ENCODE measurements at places on chromosomes 1 and 21.

- DNase-seq: no peak
Measured at GRCh38 chr1:112264553-112264952, 131.5 kb upstream of the CTTNBP2NL start.

DNA sequence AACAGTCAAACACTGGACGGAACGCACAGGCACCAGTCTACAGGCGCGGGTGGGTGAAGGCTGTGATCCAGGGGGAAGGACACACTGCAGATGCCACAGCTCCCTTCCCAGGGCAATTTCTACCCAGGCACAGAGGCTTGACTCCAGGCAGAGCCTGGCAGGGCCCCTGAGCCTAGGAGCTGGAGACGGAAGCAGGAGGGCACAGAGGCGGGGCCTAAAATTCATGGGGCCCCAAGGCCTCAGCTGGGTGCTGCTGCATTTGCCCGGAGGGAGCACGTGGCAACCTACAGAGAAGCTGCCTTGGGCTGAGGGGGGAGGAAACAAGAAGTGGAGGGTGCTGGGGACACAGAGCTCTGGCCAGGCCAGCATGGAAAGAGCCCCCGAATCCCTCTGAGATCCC lies 41.2 kb downstream of the UBE2G2 start:
- DNase-seq: no peak

DNA sequence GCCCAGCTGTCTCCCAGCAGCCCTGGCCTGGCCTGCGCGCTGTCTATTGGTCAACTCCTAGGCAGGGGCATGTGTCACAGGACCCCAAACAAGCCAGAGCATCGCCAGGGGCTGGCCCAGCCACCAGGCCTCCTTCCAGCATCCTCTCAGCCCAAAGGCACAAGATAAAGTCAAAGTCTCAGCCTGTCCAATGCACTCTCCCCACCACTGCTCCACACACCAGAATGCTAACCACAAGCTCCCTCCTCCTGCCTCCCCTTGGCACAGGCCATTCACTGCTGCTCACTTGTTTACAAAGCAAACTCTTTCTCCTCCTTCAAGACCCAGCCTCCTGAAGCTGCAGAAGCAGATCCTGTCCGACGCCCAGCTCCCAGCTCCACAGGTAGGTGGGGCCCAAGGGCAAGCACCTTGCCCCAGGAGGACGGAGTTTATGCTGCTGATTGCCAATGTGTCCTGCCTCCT lies 133.4 kb downstream of the DMRTB1 start:
- no peak for DNase-seq

GRCh38 chr1:247352175-247352574 lies 20.5 kb upstream of the ZNF496 start:
- no peak for DNase-seq

- DNase-seq: no peak
Measured at GRCh38 chr1:27621051-27621920, 13.7 kb downstream of the FGR start.

- DNase-seq: no peak
Measured at GRCh38 chr1:247482747-247483146, 24.8 kb upstream of the OR2B11 start.

DNA sequence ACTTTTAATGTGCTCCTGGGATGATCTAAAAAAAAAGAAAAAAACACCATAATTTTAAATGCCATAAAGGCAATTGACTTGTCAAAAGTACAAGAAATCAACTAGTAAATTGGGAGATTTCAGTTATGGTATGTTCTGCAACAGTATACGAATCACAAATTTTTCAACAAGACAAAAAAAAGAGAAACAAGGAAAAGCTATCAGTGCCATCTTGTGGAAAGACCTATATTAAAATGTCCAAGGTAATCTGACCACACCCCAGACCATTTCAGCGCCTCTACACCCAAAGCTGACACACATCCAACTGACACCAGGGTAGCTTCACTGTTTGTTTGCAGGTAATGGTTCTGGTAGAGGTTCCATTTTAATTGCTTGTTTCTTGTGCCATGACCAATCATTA lies 5.0 kb upstream of the DUSP23 start:
- DNase-seq: no peak

DNA sequence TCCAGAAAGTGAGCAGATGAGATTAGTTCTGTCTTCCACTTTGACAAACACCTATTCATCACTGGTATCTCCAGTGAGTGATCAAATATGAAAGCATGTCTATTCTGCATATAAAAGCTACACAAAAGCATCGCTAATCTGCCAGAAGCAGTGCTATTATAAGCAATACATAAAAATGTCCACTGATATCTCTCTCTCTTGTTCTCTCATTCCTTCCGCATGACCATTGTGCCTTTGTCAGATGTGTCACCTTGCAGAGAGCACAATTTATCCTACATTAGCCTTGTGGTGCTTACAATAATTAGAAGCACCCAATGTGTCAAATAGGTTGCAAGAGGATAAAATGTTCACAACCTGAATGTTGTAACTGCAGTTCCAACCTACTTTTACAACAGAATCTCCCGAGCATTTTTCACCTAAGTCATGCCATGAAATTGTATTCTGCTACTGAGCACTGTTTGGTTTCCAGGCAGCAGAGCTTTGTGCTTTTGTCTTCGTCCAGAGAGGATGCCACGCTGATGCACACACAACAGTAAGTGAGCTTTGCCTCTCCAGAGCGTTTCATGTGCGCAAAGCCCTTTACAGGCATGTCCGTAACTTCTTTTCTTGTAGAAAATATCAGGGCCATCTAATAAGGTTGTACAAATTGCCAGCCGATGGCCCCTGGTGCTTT lies 198.7 kb upstream of the PLD5 start:
- DNase-seq: no peak

DNA sequence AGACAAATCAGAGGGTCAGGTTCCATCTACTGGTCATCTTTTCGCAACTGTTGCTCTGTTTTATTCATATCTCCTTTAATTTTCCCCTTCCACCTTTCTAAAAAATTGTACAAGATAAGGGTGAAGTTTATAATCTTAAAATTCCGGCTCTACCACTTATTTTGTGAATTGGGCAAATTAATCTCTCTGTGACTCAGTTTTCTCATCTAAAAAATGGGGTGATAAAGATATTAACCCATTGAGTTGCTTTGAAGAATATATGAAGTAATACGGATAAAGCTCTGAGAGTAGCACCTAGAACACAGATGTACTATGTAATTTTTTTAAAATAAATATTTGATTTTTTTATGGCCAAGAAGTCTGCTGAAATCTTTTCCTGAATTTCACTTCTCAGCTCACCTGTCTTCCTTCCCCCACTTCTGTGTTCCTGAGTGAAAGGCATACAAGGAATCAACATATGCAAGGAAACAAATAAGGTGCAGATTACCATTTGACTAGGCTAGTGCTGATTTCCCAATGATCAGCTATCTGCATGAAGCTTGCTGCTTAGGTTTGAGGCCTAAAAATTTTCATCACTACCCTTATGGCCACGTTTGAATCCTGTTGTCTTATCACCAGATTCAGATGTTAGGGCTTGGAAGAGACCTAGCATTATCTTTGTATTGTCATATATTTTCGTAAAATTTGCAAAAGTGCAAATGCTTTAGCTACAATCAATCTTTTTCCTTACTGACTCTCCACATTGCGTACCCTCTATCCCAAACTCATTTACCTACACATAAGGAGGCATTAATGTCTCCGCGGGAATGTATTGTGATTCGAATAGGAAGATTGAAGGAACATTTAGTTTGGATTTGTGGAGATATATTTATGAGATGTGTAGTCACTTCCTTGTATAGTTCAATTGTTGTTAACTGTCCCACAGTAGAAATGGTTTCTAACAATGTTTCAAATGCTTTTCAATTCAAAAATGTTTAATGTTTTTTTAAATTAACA lies 718.3 kb upstream of the PTBP2 start:
- DNase-seq: no peak

DNA sequence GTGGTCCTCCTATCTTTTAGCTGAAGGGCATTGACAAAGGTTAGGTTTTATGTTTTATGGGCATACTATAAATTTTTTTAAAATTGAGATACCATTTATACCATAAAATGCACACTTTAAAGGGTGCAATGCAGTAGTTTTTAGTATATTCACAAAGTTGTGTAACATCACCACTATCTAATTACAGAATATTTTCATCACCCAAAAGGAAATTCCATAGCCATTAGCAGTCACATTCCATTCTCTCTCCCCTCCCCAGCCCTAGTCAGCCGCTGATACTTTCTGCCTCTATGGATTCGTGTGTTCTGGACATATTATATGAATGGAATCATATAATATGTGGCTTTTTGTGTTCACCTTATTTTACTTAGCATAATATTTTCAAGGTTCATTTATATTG lies 135.8 kb upstream of the B3GALT2 start:
- no peak for DNase-seq

GRCh38 chr21:44985441-44986401 lies 45.9 kb downstream of the SLX9 start:
- DNase-seq: no peak

DNA sequence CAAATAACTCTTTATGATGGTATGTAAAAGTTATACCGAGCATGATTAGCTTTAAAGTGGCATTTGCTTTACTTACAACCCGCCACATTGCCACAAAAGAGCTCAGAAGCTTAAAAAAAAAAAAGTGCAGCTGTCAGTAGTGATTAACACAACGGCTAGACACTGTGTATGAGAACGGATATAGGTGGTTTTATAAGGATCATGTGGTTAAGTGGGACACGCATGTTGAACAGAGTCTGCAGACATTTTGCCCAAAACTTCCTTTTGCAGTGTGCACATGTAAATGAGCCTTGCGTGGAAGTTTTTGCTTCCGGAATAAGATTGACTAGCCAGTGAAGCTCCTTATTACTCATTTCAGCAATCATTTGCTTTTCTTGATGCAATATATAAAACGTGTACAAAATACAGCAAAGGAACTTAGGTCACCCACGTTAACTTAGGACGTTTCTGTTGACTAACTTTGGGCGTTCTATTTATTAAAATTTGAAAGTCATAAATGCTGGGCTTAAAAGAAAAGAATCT lies 58.7 kb upstream of the RGS1 start:
- DNase-seq: no peak

DNA sequence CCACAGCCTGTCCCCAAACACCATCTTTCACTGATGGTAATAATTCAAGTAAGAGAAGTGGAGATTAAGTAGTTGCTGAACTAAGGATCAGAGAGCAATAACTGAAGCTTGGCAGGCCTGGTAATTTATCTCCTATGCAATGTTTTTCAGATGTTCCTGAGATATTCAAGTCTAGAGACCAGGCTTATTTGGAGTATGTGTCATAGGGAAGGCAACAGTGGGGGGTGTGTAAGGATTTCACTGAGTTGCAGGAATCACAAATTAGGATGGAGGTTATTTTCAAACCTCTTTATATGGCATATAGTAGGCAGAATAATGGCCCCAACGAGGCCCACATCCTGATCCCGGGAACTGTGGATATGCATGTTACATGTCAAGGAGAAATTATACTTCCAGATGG lies 171.7 kb downstream of the KCNJ6 start:
- DNase-seq: no peak

GRCh38 chr21:45073301-45074047 lies 906 bp upstream of the ADARB1 start:
- no peak for DNase-seq

GRCh38 chr1:113675302-113675701 lies 84.0 kb downstream of the PHTF1 start:
- no peak for DNase-seq

DNA sequence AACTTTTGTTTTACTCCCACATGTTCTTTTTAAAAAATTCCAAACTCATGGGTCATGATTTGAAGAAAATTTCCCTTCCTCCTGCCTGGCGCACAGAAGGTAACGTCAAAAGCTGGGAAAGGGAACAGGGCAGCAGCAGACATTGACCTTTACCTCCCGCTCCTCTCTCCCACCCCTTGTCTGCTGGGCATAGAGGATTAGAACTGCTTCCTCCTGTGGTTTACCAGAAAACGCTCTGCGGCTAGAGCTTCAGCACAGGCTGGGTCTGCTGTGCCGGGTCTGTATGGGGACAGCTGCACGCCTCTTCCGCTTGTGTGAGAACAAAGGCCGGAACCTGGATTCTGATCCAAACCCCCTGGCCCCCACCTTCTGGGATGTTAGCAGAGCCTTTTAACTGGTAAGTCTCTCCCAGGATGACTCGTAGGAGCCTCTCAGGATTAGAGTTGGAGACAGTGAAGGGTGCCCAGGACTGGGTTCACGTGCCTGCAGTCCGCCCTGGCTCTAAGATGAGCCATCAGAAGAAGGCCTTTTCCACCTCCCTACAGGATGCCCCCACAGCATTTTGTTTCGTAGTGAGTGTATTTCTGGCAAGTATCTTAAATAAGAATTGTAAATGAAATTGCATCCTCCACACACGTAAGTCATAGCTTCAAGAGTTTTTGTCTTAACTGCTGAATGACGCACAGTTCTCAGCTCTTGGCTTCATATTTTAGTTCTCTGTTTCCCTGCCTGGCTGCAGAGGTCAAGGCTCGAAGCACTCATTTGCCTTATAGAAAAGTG lies 5.2 kb downstream of the H6PD start:
- no peak for DNase-seq

DNA sequence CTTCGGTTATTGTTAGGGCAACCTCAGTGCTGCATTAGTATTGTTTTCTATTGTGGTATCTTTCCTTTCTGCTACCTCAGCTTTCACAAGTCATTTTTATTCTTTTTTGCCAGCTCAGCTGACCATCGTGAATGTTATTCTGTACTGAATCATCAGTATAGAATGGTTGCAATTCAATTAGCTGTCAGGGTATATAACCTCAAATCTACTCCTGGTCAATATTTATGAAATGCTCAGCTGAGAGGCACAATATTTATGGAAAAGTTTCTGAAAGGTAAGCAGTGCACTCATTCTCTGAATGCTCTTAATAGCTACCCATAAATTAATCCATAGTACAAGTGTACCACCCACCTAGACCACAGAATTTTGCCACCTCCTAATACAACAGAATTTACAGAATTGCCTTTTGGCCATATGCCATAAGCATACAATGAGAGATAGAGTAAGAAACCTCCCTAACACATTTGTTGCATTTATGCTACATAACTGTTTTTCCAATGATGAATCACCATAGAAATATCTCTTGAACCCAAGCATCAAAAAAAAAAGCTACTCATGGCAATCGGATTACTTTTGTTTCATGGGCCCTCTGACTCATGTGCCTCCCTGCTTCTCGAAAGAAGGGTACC lies 732.6 kb upstream of the CHRM3 start:
- DNase-seq: no peak

DNA sequence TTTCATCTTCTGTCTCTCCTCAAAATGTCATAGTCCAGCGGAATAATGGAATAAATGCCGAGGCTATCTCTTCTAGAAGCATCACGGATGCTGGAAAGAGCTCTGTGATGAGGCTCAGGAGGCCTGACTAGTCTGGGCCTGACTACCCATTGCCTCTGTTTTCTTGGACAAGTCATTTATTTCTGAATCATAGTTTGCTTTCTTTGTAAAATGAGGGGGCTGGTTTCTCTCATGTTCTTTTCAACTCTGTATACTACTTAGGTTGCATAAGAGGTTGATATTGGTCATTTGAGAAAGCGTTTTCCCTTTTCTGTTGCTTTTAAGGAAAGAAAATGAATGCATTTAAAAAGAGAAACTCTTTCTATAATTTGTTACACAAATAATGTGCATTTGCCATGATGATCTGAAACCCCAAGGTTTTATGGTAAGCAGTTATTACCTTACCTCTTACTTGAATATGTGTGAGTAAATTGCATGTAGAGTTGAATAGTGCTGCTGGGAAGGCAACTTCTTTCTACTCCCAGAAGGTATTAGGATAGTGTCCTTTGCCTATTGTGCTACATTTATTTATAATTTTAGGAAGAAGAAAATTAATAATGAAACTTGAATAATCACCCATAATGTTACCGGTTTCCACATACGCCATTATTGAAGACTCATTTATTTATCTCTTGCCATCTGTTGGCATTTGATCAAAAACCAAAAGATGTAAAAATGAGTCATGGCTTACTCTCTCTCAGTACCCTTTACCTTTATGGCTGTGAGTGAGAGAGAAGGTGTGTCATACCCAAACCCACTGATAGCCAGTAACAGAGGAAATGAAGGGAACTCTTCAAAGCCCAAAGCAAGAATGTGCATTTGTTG lies 179.1 kb downstream of the FASLG start:
- DNase-seq: no peak

Measured in activated CD8-positive, alpha-beta memory T cell treated with anti-CD3 and anti-CD28 coated beads for 1 hour (primary cell).